ENCODE measurements at places on chromosomes 6 and 20.

DNA sequence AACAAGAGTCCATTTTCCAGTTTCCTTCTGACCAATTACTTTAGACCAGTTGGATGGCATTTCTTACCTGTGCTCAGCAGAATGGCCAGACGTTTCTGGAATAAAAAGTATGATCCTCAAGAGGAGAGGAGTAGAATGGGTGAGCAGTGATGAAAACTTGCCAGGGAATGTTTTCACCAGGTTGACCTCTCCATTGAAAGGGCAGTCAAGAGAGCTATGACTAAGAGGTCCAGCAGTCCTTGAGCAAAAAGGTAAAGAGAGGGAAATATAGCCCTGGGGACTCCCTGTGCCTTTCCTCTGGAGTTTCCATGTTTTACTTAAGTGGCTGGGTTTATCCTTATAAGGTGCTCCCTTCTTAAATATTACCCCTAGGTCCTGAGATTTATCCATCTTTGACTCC is 210.9 kb downstream of the TBX18 start:
- DNase-seq = no peak

DNA sequence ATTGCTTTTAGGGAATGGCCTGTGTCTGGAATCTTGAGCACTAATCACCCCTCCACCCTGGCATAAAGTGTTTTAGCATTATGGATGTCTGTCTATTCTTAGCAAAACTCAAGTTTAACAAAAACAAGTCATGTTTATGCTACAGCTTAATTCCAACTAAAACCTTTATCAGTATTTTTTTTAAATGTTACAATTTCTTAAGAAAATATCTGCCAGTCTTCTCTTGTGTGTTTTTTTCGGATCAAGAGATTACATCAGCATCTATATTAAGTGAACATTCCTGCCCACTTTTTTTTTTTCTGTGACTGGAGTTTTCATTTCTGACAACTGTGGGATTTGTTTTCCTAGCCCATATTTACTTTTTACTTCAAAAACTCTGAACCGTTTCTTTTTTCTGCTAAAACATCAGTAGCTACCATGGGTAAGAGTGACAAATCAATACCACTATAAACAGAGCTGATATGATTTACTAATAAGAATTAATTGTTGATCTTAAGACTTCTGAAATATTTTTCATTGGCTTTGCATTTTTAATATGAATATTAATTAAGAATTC is 94.3 kb downstream of the EDN1 start:
- DNase-seq = no peak

- DNase-seq = no peak
Observed at GRCh38 chr6:11323666-11324452, 91.4 kb upstream of the NEDD9 start.

- no peak for DNase-seq
Observed at GRCh38 chr6:162612613-162613012, 115.0 kb downstream of the PRKN start.

Measured in activated CD4-positive, alpha-beta T cell treated with anti-CD3 and anti-CD28 coated beads, Interleukin-2, amount 50 U/mL, for 24 hours (primary cell).